Endothelial cell (in vitro differentiated cells): ENCODE measurements at places on chromosomes 7 and 10. TPM values are rescaled to one million over a fixed set of nuclear protein-coding genes. Genes with fewer than 3 reads are reported as not detected.

The PCLO gene
- total RNA-seq, result 5.1 TPM

The SUN3 gene
- total RNA-seq, result not detected

The PRKAR2B gene
- total RNA-seq, result 28.4 TPM

The MRM2 gene
- total RNA-seq, result 19.1 TPM

The GTF2IRD2 gene
- total RNA-seq, result 3.9 TPM

The CCDC186 gene
- 18.5 TPM for total RNA-seq

The CRTAC1 gene
- total RNA-seq, result 37.3 TPM

The PVRIG gene
- not detected for total RNA-seq

The ITGA8 gene
- total RNA-seq, result 0.51 TPM

The RAB19 gene
- total RNA-seq, result 5.1 TPM

The GIMAP1 gene
- 3.6 TPM for total RNA-seq

The BRI3 gene
- 300 TPM for total RNA-seq

The TEX36 gene
- not detected for total RNA-seq

The EPO gene
- 0.33 TPM for total RNA-seq

The SPAG6 gene
- total RNA-seq, result 0.46 TPM

The ATOH7 gene
- total RNA-seq, result 0.23 TPM

The LIPJ gene
- not detected for total RNA-seq

The GSDME gene
- total RNA-seq, result 4.4 TPM

The SLC13A1 gene
- not detected for total RNA-seq

The FGF8 gene
- total RNA-seq, result 1.1 TPM

The PRKG1 gene
- 10.7 TPM for total RNA-seq

The CDK5 gene
- total RNA-seq, result 26.7 TPM

The SPDYE2B gene
- total RNA-seq, result not detected

The COL26A1 gene
- 6.1 TPM for total RNA-seq
